ENCODE measurements at places on chromosomes 7 and 10.

DNA sequence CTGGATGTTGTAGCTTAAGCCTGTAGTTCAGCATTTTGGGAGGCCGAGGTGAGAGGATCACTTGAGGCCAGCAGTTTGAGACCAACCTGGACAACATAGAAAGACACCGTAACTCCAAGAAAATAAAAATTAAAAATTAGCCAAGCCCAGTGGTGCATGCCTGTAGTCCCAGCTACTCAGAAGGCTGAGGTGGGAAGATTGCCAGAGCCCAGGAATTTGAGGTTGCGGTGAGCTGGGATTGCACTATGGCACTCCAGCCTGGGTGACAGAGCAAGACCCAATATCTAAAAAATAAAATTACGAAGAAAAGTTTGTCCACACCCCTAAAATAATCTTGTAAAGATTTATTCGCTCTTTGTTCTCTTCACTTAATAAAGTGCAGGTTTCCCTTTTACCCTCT, 951.0 kb downstream of the TYW1 start:
- DNase-seq, result no peak

DNA sequence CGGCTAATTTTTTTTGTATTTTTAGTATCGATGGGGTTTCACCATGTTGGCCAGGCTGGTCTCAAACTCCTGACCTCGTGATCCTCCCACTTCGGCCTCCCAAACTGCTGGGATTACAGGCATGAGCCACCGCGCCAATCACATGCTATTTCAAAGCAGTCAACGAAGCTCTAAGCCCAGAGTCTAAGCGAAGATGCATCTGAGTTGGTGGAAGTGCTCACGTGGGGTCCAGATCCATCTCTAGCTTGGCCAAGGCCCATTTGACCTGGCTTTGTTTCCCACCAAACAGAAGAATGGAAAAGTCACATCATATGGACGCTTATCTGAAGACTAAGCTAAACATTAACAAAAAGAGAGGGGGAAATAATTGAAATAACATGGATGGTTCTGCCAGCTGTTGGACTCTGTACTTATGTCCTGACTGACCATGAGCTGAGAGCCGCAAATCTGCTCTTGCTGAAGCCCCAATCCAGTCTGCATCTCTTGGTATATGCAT, 3.8 kb upstream of the GTF2I start:
- DNase-seq, result no peak

GRCh38 chr10:112983444-112984056, 33.5 kb downstream of the TCF7L2 start:
- no peak for DNase-seq

GRCh38 chr7:80623503-80624252, 14.8 kb upstream of the CD36 start:
- DNase-seq, result no peak

DNA sequence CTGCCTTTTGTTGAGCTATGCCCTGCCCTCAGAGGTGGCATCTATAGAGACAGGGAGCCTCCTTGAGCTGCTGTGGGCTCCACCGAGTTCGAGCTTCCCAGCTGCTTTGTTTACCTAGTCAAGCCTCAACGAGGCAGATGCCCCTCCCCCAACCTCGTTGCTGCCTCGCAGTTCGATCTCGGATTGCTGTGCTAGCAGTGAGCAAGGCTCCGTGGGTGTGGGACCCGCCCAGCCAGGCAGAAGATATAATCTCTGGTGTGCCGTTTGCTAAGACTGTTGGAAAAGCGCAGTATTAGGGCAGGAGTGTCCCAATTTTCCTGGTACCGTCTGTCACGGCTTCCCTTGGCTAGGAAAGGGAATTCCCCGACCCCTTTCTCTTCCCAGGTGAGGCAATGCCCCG, 88.4 kb upstream of the CDK6 start:
- no peak for DNase-seq
